Large intestine (tissue), 12 donors: ENCODE measurements at places on chromosomes 7 and 10. TPM values are rescaled to one million over a fixed set of nuclear protein-coding genes. Genes with fewer than 3 reads are reported as not detected.
A peak's percentile ranks its signal among the peaks of the same experiment; 100 is the strongest.

Gene CCDC3
- 8.4 TPM for polyA plus RNA-seq

Gene JAKMIP3
- 0.45 TPM for polyA plus RNA-seq

- no peak for DNase-seq
Observed at GRCh38 chr7:121402701-121403100, 6.6 kb upstream of the FAM3C start.

DNA sequence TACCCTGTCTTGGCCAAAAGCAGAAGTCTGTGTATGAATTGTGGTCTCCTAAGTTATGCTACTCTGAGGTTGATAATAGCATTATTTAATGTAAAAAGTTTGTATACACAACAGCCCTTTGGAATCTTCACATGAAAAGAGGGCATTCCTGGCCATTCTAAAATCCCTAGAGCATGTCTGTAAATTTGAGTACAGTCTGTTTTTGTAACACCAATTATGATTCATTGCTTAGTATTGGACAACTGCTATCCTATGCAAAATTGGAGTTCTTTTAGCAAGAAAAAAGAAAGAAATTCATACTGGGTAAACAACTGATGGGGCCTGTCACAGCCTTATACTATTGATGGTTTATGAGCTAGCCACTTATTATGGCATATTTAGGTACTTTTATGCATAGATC lies 10.2 kb downstream of the CUTC start:
- DNase-seq = no peak

GRCh38 chr7:126605056-126605455 lies 647.7 kb downstream of the GRM8 start:
- no peak for DNase-seq

GRCh38 chr10:2754943-2755342 lies 312.4 kb upstream of the PFKP start:
- DNase-seq = no peak

DNA sequence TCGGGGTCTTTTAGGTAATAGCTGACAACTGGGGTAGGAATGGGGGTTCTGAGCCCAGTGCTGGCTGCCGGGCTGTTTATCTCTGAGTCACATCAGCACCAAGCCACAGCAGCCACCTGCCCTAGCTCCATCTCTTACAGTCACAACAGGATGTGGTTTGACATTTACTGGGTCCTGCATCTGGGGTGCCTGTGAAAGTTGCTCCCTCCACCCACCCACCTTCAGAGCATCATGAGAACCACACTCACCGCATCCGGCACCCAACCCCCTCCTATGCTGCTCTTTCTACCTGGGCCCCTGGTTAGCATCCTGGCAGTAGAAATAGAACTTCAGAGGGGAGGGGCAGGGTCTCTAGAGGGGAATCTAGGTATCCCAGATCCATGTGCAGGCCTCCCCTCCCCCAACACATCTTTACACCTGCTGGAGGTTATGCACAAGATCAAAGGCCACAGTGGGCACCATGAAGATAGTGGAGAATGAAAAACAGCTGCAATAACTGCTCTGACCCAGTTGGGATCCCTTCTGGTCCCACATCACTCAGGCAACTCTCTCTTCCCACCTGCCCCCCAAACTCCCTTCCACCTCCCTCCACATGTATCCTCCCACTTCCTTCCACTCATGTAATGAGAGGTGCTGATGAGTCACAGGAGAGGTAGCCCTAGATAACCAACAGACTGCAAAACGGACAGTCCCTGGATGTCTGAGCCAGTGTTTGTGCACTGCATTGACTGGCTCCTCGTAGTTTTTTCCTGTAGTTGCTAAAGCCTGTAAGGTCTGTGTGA lies 38.2 kb downstream of the PRSS2 start:
- DNase-seq = peak; percentile 32

DNA sequence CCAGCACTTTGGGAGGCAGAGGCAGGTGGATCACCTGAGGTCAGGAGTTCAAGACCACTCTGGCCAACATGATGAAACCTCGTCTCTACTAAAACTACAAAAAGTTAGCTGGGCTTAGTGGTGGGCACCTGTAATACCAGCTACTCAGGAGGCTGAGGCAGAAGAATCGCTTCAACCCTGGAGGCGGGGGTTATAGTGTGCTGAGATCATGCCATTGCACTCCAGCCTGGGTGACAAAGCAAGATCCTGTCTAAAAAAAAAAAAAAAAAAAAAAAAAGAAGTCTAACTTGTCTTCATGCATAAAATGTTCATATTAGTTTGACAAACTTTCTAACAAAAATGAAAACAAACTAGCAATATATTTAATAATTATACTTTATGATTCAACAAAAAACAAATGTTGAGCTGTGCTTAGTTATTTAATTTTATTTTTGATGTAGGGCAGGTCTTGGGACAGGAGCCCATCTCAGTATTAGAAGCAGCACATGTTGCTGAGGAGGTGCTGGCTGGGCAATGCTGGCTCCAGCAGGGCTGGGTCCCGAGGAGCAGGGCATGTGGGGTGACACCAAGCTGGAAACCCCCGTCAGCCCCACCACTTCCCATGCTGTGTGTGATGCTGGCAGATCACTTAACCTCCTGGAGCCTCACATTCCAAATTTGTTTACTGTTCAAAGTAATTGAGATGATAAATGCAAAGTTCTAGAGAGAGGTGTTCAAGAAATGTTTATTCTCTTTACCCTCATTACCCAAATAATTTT lies 335.3 kb upstream of the KLF6 start:
- no peak for DNase-seq

DNA sequence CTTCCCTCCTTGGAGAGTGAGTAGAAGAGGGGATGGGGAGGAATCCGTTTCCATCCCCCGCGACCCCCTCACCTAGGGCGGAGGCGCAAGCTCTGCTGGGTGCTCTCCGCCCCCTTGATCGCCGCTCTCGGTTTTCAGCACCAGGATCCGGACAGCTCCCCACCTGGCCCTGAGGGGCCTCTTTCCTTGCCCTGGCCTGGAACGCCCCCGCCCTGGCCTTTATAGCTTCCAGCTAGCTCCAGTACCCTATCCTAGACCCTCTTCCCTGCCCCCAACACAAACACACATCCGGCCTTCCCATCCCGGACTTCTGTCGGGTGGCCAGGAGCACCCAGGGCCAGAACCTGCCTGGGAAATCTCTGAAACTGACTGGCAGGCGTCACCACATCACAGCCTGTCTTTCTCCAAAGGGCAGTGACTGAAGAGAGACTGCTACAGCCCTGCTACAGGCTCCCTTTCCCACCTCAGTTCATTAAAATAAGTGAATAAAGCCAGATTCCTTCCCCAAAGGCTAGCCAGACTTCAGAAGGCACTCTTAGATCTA lies 72.3 kb upstream of the LEP start:
- DNase-seq = peak; percentile 42
